ENCODE measurements at places on chromosomes 16 and 17. TPM values are rescaled to one million over a fixed set of nuclear protein-coding genes. Genes with fewer than 3 reads are reported as not detected.

Gene UNC119
- 29.3 TPM for total RNA-seq

Gene HOXB9
- total RNA-seq = 49.2 TPM

Gene ZP2
- not detected for total RNA-seq

Gene TBC1D3E
- not detected for total RNA-seq
